Central memory CD4-positive, alpha-beta T cell (primary cell): ENCODE measurements at places on chromosomes 3 and 15.

DNA sequence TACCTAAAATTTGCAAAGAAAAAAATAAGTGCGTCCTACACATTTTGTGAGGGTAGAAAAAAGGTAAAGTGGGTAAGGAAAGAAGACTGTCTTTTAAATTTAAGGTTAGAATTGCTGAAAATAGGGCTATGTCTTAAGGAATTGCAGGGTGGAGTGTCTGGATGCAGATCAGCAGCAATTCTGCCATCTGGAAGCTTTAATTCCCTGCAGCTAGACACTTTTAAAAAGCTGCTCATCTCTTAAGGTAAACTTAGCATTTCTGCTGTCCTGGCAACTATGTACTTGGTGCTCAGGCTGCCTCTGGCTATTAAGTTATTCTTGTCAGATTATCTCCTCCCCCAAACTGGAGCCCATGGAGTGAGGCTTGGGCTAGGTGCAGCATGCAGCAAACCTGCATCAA is 420.2 kb downstream of the SI start:
- no peak for DNase-seq

GRCh38 chr3:128187495-128187894 is 34.2 kb downstream of the EEFSEC start:
- no peak for DNase-seq

DNA sequence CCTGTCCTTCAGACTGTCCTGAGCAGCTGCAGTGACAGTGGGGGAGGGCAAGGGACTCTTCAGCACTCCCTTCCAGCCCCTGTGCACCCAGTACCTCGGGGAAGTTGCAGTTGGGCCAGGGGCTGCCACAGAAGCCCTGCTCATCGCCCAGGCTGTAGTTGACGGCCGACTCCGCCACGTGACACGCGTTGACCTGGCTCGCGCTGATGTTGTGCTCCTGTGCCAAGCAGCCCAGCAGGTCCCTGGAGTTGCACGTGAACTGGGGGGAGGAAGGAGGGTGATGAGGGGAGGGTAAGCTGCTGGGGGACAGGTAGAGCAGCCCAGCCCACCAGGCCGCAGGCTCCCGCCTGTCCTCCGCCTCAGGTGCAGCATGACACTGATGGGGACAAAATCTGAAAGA is 101.2 kb downstream of the SEC22A start:
- DNase-seq, result no peak

DNA sequence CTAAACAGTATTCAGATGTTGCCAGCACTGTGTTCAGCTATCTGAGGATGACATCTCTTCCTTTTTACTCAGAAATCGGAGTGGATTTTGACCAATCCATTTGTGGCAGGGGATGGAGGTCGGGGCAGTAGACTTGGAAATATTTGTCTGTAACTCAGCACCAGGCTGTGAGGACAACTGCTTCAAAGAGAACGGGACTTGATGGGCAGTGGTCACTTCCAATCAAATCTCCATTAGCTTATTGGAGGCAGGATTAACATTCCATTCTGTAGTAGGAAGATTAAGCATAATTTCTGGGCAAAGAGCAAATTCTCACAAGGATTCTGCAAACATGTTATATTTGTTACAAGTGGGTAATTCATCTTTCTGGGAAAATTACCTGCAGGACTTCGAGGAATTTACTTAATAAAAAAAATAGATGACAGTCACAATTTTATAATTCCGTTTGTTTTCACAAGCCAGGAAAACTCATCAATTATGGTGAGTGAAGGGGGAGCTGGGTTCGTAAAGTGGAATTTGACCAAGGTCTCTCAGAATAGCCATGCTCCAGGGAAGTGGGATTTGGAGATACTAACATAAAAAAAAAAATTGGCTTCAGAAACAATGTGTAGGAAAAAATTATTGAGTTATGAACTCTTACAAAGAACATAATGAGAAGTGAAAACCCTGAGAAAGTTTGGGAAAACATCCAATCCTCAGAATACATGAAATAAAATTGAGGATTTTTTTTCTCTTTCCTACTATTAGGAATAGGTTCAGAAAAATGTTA is 18.1 kb downstream of the CRABP1 start:
- no peak for DNase-seq

DNA sequence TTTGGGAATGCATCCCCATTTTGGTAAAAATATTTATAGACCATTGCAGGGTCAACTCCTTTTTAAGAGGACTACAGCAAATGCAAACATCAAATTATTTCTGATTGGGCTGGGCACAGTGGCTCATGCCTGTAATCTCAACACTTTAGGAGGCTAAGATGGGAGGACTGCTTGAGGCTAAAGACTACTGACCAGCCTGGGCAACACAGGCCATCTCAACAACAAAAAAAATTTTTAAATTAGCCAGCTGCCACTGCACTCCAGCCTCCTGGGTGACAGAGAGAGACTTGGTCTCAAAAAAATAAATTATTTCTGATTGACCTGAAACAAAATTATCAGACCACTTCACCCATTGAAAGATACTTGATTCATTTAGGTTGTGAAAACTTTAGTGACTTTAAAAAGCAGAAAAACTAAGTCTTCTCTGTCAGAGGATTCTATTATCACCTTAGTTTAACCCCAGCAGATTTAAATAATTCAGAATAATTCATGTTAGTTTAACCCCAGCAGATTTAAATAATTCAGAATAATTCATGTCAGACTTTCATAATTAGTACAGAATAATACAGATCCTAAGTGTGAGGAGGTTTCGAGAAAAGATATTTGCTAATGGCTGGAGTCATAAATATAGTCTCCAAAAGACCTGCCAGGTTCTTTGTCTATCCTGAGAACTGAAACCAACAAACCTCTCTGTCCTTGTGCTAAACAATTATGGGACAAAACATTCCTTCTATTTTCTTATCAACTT is 183.6 kb upstream of the STT3B start:
- DNase-seq, result no peak

GRCh38 chr3:188627652-188628051 is 473.7 kb downstream of the LPP start:
- DNase-seq, result no peak
